Keratinocyte (primary cell): ENCODE measurements at places on chromosomes 13 and 19. TPM values are rescaled to one million over a fixed set of nuclear protein-coding genes. Genes with fewer than 3 reads are reported as not detected.
A peak's percentile ranks its signal among the peaks of the same experiment; 100 is the strongest.

DNA sequence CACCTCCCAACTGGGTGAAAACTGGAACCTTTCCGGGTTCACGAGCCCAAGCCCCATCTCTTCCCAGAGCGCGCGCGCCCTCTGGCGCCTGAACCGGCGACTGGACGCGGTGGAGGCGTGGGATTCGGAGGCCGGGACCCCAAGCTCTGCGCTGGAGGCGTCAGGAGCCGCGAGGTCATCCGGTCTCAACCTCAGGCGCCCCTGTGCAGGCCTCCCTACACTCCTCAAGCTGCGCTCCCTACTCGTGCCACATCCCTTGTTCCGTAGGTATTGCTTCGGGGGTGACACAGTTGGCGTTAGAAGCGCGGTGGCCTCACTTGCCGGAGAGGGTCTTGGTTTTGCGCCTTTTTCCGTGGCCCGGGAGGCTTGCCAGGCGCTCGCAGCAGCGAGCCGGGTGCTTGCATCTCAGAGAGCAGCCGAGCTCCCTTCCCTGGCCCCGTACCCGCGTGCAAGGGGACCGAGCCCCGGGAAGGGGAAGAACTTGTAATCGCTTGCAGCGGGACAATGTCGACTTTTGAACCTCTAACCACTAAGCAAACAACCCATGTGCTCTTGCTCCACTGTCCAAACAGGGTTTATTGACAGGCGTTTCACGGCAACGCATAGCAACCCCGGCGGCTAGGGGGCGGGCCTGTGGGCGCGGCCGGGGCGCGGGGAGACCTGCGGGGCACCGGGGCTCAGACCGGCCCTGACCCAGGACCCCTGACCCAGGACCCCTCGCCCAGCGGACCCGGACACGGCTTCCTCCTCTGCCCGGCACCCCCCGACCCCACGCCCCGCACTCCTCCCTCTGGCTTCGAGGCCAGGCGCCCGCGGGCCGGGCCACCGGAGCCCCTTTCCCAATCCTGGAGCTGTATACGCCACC lies 8.5 kb downstream of the CDX2 start:
- H3K4me3 ChIP-seq = peak overlapping the region; percentile 55
- peaks cover 3% of the 10 kb centered on the region for H3K4me1 ChIP-seq
- no peaks in the 10 kb centered on the region for H3K36me3 ChIP-seq
- H3K27me3 ChIP-seq = peaks cover 58% of the 10 kb centered on the region
- no peak overlapping the region for H3K27ac ChIP-seq

GRCh38 chr19:31226151-31226935 lies 122.9 kb downstream of the TSHZ3 start:
- no peak overlapping the region for H3K27ac ChIP-seq
- no peaks in the 10 kb centered on the region for H3K4me1 ChIP-seq
- no peaks in the 10 kb centered on the region for H3K36me3 ChIP-seq
- H3K4me3 ChIP-seq = no peak overlapping the region

Gene THSD1
- polyA plus RNA-seq = 9.2 to 15.4 TPM (median 9.7 TPM) in 3 replicates

Gene LGALS16
- not detected in 3 replicates for polyA plus RNA-seq

DNA sequence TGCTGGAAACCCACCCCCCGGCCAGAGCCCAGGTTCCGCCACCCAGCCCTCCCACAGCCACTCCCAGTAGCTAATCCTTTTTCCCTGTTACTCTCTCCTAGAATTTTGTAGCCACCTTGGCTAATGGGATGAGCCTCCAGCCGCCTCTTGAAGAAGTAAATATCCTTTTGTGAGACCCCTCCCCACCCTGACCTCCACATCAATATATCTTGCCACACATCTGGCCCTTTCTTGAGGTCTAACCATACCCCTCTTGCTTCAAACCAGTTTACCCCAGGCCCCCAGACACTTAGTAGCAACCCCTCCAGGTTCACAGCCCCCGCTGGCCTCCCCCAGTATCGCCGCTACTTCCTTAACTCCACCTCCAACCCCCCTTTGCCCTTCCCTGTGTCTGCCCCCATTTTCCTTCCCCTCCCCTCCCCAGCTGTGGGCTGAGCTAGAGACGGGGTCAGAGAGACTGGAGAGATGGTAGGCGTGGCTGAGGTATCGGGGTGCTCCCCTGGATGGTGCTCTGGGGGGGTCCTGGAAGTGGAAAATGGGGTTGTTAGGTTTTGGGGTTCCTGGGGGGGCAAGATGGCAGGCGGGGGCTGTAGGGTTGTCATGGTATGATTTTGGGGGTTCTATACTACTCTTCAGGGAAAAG lies 2.8 kb downstream of the PRMT1 start:
- no peaks in the 10 kb centered on the region for H3K27me3 ChIP-seq
- H3K27ac ChIP-seq = no peak overlapping the region
- peaks cover 24% of the 10 kb centered on the region for H3K4me1 ChIP-seq
- no peak for DNase-seq
- peaks cover 28% of the 10 kb centered on the region for H3K36me3 ChIP-seq
- H3K4me3 ChIP-seq = no peak overlapping the region
